HCEC 1CT (cell line): ENCODE measurements at places on chromosomes 3 and 15.

- DNase-seq = peak; percentile 45
Observed at GRCh38 chr3:179801856-179802255, 149.0 kb downstream of the USP13 start.

DNA sequence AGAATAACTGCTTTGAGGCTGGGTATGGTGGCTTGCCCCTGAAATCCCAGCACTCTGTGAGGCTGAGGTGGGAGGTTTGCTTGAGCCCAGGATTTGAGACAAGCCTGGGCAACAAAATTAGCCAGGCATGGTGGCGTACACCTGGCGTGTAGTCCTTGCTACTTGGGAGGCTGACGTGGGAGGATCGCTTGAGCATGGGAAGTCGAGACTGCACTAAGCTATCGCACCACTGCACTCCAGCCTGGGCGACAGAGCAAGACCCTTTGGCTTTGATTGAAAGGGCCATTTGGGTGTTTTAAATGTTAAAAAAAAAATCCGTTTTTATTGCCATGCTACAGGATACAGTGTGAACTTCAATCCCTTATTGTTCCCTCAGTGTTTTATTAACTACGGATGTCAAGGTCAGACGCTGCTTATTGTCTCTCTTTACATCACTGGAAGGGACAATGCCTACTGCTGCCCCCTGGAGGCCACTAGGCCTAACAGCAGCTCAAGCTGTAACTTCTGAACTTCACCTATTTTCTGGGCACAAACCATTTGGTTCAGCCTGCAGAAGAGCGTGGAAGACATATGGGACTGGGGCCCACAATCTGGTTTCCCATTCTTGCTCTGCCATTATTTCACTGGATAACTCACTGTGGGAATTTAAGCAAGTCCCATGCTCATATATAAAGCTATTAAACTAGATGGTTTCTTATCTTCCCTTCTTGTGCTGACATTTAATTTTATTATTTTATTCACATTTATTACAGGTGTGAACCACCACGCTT lies 15.3 kb upstream of the IREB2 start:
- peak; percentile 37 for DNase-seq

DNA sequence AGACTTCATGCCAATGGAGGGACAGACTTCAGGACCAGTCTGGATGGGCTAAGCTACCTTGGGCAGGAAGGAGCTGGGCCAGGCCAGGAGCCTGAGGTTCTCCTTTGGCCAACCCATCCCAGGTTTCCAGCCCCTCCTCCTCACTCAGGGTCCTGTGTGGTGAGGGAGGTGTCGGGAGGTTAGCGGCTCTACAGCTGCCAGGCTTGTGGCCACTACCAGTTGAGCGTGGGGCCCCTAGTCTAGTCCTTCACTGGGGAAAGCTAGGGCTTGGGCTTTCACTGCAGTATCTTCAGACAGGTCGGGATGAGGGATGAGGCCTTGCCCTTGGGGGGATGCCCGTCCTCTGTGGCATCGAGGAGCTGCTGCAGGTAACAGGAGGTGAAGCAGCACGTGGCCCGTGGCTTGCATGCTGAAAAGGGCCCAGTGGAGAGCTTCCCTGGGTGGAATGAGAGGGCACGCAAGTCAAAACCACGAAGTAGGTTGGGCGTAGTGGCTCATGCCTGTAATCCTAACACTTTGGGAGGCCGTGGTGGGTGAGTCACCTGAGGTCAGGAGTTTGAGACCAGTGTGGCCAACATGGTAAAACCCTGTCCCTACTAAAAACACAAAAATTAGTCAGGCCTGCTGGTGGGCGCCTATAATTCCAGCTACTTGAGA lies 8.5 kb upstream of the FANCD2 start:
- DNase-seq = peak; percentile 87

- no peak for DNase-seq
Observed at GRCh38 chr3:44905446-44906157, 31.2 kb downstream of the TGM4 start.

DNA sequence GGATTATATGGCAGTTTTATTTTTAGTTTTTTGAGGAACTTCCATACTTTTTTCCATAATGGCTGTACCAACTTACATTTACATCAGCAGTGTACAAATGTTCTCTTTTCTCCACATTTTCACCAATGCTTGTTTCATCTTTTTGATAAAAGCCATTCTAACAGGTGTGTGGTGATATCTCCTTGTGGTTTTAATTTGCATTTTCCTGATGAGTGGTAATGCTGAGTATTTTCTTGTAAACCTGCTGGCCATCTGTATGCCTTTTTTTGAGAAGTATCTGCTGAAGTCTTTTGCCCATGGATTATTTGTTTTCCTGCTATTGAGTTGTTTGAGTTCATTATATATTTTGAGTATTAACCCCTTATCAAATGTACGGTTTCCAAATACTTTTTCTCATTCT lies 50.6 kb downstream of the RPL39L start:
- DNase-seq = no peak

- no peak for DNase-seq
Observed at GRCh38 chr3:50242381-50242770, 6.4 kb downstream of the GNAI2 start.

DNA sequence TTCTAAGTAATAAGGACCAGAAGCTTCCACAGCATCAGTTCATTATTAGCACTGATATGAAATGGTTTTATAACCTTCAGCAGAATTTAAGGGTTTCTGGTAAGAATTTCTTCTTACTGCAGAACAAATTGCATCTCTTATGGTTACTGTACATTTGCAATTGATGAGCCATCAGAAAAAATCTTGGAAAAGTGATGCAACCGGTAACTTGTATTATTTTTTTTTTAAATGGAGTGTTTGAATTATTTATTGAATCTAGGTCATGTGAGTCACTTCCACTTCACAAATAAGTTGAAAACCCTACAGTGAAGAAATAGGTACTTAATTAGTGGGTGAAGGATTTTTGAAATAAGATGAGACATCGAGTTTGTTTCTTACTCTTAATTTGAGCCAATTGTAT lies 786.0 kb downstream of the TUSC7 start:
- DNase-seq = peak; percentile 25

DNA sequence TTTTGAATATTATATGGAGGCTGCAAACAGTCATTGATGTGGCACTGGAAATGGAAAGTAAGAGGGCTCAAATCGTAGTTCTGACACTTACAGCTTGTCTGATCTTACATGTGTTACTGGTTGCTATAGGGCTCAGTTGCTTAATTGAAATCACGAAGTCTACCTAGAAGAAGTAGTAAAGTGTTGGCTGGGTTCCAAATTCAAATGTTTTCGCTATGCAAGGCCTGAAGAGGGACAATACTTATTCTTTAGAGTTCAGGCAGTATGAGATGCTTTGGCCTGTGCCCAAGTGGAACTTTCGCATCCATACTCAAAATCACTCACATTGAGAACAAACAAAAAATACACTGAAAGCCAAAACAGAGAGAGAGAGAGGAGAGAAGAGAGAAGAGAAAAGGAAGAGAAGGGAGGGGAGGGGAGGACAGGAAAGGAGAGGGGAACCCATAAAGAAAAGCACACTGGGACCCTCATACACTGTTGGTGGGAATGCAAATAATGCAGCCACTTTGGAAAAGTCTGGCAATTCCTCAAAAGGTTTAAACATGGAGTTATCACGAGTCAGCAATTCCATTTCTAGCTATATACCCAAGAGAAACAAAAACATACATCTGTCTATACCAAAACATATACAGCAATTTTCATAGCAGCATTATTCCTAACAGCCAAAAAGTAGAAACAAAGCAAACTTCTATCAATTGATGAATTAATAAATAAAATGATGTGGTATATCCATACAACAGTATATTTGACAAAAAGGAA lies 2.9 kb upstream of the FXR1 start:
- no peak for DNase-seq

DNA sequence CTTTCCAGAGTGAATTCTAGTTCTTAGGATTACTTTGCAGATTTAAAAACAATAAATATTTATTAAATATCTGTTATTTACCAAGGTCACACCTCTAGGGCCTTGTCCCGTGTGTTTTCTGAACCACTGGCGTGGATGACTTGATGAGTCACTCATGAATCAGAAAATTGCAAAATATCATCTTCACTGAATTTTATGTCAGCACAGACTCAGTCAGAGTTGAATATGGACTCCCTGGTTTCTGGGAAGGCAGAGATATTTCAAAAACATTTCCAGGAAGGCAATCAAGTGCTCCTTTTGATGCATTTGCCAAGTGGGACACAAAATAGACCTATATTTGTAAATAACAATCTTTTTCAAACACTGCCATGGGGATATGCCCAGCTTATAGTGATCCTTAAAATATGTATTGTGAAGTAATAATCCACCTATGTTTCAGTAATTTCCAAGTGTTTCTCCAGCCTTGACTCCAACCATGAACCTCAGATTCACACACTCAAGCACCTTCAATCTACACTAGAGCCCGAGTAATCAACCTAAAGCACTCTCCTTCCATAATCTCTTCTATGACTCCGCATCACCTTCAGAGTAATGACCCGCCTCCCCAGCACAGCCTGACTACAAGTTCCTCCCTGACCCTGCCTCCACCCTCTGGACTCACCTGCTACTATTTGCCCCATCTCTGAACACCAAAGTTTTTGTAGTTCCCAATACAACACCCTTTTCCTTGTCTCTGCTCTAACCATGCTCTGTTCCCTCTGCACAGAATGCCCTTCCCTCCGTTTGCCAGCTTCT lies 24.3 kb downstream of the DPH3 start:
- peak; percentile 84 for DNase-seq

DNA sequence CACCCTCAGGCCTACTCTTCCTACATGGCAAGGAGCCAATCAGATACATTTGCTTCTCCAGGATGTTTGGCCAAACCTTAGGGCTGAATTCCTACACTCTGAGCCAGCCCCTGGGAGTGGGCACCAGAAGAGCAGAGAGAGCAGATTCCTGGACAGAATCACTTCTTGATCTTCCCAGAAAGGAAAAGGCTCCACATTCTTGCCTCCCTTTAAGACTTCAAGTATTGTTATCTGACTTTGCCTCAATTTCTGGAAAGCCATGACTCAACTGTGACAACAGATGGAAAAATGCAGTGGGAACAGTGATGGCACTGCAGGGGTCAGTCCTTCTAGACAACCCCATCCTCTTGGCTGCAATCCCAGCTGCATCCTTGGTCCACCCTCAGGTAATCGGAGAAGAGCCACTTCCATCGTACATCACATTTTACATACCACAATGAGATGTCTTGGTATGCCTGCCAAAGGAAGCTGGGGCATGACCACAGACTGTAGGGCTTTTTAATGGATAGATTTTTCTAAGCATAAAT lies 21.0 kb downstream of the SLCO2A1 start:
- DNase-seq = peak; percentile 1

GRCh38 chr15:26729581-26729980 lies 43.3 kb downstream of the GABRB3 start:
- DNase-seq = no peak
